Mesendoderm (in vitro differentiated cells): ENCODE measurements at places on chromosomes 12 and 14.

- peak; percentile 68 for DNase-seq
These were observed at the start of gene CD9 for GRCh38 chr12:6200256-6201212. CD9 (plus strand) TSS chr12:6200400; CDS start chr12:6200500, 100 bp downstream.

GRCh38 chr14:64698903-64699302, 5.3 kb upstream of the PLEKHG3 start:
- peak; percentile 39 for DNase-seq

GRCh38 chr12:234891-235415, 21.0 kb upstream of the SLC6A12 start:
- DNase-seq: no peak

GRCh38 chr12:128974881-128975280, 121.6 kb downstream of the GLT1D1 start:
- DNase-seq: no peak

DNA sequence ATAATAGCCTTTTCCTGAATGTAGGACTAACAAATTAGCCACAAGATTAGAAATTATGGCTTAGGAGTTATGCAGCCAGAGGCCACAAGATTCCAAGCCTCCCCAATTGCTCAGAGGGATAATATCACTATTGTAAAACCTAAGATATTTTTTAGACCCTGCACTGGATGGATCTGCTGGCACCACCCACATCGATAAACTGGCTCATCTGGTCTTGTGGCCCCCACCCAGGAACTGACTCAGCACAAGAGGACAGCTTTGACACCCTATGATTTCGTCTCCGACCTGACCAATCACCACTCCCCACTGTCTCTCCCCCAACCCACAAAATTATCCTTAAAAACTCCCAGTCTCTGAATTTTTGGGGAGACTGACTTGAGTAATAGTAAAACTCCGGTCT, 54.7 kb downstream of the CPM start:
- no peak for DNase-seq

GRCh38 chr14:21860172-21860571, 186.6 kb upstream of the OR4E1 start:
- peak; percentile 75 for DNase-seq

DNA sequence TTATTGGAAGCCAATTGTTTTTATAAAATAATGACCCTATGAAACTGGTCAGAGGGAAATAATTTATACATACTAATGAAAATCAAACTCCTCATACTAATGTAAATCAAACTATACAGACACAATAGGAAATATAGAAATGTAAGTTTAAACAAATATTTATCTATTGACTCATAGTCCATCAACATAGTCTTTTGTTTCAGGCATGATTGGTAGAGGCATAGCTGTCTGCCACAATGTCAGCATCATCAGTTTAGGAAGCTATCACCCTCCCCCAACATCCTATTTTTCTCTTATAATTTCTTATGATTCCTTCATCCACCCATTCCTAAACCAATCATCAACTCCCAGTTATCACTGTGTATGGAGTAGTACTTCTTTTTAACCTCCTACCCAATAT, 117.7 kb downstream of the SLC38A6 start:
- no peak for DNase-seq

- no peak for DNase-seq
These were observed 41.5 kb downstream of the PDE3A start for GRCh38 chr12:20409607-20410377.

GRCh38 chr12:22514875-22515274, 29.5 kb downstream of the C2CD5 start:
- no peak for DNase-seq

DNA sequence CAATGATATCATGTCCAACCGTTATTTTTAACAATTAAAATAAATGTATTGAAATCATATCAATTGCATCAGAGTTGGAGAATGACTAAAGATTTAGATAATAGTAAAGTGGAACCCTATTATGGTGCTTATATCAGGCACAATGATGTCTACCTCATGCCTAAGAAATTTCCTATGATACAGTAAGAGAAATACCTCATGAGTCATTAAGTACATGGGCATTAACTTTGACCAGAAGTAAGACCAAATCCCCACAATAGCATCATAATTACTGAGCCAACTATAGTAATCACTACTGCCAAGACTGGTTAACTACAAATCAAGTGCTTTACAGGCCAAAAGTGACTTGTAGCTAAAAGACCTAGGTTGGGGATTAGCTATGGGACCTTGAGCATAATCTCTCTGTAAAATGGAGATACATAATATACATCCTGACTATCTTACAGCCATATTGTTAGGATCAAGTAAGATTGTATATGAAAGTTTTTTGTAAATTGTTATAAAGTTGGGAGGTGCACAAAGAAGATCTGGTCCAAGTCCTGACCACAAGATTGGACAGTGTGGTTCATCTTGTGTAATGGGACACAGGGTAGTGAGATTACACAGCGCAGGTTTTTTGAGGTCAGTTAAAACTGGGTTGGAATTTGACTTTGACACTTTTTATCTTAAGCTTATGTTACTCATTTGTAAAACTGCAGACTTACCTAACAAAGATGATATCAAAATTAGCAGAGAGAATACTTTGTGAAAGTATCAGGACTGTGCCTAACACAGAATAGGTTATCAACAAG, 60.5 kb downstream of the ERGIC2 start:
- no peak for DNase-seq

GRCh38 chr12:67925552-67925951, 63.7 kb upstream of the IFNG-AS1 start:
- no peak for DNase-seq

DNA sequence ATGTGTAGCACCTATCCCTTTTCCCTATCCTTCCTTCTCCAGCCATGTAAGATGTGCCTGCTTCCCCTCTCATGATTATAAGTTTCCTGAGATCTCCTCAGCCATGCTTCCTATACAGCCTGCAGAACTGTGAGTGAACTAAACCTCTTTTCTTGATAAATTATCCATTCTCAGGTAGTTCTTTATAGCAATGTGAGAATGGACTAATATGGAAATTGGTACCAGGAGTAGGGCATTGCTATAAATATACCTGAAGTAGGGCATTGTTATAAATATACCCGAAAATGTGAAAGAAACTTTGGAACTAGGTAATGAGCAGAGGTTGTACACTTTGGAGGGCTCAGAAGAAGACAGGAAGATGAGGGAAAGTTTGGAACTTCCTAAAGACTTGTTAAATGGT, 48.9 kb downstream of the SDR9C7 start:
- no peak for DNase-seq

DNA sequence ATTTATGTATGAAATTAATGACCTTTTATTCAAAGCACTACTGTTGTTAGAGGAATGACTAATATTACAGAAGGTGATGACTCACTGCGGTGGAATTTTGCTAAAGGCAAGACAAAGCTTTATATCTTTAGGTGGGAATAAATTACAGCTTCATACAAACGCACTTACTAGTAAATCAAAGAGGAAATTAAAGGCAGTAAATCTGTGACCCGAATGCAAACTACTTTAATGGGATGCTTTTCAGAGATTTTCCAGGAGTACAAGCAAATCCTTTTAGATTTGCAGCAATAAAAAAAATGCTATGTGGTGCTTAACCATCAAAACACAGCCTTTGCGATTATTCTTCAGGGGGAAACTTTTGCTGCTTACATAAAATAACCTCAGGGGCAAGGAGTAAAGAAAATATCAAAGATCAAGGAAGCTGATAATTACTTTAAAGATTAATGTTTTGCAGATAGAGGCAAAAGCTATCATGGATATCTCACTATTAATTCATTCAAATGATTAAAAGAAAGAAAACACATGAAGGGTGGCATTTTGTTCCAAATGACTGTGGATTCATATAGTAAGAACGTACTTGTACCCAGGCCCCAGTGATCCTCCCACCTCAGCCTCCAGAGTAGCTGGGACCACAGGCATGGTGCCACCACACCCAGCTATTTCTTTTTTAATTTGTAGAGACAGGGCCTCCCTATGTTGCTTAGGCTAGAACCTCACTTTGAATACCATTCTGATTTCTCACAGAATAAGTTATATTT, 98.9 kb downstream of the DENND5B start:
- DNase-seq: peak; percentile 77

DNA sequence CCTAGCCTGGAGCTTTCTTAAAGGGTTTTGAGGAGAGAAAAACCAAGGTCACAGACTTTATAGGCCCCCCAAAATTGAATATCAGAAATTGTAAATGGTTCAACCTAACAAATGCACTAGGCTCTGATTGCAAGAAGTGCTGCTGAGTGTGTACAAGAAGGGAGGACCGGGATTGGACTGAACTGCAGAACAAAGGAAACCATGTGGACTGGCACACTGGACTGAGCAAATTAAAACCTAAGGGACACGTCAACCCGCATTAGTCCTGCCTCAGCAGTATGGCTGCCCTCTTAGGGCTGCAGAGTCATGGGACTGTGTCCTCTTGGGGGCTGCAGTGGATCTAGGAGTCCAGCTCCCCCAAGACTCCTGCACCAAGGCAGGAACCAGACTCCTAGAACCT, 842 bp upstream of the CISTR start:
- DNase-seq: no peak

DNA sequence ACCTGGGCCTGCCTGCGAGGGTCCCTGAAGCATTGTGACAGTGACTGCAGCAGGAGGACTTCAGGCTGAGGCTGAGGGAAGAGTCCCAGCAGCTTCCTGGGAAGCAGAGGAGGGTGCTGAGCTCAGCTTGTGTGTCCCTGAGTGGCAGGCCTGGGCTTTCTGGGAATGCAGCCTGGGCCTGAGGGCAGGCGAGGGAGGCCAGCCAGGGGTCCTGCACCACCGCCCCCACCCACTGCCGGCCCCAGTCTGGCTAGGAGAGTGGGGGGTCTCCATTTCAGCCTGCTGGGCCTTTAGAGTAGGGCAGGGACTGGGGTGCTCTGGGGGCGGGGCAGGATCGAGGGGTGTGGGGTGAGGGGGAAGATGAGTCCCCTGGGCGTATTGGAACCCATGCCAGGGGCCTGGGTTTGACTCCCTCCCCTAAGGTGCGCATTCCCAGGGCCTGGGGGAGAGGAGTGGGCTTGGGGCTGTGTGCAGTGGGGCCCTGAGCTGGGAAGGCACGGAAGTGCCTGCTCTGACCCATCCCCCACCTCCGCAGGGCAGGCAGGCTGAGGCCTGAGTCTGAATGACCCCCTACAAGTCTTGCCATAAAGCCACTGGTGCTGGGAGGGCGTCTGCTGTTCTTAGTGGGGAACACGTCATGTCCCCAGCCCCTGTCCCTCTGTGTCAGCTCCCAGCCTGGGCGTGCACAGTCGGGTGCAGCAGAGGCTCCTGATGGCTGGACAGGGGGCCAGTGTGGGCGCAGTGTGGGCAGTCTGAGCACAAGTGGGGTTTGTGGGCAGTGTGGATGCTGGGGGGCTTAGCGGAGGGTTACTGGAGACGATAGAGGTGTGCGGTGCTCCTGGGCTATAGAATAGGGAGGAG, 46.4 kb downstream of the KRT80 start:
- DNase-seq: no peak

DNA sequence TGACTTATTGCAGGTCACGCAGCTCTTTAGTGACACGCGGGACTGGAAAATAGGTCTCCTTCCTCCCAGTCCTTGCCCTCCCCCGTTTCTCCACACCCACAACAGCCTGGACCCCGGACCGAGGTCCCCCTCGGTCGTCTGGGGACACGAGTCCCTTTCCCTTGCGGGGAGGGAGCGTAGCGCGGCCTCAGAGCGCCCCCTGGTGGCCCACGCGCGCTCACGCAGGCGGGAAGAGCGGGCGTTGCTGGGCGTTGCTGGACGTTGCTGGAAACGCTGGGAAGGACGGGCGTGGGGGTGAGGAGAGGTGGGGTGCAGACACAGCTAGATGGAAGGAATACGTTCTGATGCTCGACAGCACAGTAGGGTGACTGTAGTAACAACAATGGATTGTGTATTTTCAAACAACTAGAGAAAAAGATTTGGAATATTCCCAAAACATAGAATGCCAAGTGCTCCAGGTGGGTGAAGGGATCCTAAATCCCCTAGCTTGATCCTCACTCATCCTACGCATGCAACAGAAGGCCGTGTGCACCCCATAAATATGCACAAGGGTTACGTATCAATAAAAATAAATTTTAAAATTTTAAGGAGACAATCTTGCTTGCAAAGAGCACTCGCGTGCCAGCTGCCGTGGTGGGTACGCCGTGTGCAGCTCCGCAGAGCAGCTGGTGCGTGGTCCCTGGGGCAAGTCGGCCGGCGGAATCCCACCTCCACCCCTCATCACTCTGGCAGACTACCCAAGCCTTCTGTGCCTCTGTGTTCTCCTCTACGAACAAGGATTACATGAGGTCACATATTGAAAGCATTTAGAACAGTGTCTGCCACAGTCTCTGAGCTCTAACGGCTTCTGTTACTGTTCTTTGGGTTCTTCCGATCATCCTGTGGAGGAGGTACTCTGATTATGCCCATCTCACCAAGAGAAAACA, 87.4 kb downstream of the B4GALNT3 start:
- peak; percentile 72 for DNase-seq

GRCh38 chr14:106875503-106875902, 1349.1 kb downstream of the TMEM121 start:
- DNase-seq: no peak

GRCh38 chr14:92502541-92503286, 10.9 kb upstream of the RIN3 start:
- no peak for DNase-seq

DNA sequence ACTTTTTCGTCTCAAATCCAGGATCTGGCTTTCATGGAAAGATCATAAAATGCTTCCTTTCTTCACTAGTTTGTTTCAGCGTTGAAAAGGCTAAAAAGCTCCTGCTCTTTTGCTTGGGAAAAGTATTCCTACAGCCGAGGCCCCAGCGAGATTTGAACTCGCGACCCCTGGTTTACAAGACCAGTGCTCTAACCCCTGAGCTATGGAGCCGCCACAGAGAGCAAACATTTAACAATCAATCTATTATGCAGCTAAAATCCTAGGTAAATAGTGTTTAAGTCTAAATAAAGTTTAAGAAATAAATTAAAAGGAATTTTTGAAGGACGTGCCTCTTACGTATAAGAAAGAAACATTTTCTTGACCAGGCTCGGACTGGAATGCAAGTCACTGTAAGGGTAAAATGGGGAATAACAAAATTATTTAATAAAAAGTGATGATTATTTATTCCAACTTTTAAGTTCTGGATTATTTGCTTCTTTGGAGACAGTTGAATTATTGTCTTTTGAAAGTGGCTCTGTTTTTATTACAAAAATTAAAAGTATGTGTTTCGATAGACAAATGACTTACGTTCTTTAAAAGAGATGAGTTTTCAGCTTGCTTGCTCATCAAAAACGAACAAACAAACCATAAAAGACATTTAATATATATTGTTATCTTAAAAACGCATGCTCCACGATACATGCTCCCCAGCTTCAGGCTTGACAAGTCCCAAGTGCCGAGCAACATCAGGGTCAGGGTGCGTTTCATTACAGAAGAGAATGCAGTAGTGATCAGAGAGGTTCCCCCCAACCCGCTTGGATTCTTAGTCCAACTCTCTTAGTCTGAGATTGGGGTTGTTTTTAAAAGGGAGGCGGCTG, 10.2 kb downstream of the OR6S1 start:
- DNase-seq: peak; percentile 85

GRCh38 chr12:116287842-116288301, 10.4 kb upstream of the MED13L start:
- DNase-seq: no peak
